Stimulated activated CD8-positive, alpha-beta memory T cell treated with anti-CD3 and anti-CD28 coated beads, Interleukin-15, amount 100 ng/mL, for 24 hours (primary cell): ENCODE measurements at places on chromosomes 6 and 20.

GRCh38 chr6:146957181-146958093 lies 246.8 kb upstream of the STXBP5 start:
- no peak for DNase-seq

DNA sequence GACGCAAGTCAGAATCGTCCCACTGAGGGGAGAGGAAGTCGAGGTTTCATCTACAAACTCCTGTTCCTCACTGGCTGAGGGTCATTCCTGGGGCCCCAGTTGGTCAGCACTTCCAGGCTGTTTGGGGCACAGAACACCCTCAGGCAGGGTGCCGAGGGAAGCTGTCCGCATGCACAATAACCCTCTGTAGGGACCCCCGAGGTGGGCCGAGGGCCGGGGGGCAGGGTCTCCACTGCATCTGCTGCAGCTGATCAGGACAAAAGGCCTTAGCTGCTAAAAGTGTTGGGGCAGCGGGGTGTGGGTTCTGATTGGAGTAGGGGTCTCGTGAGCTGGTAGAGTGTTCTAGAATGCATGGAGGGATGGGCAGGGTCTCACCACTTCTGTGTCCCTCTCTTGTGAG lies 125.1 kb downstream of the TOX2 start:
- no peak for DNase-seq

GRCh38 chr6:123925350-123925749 lies 121.7 kb downstream of the NKAIN2 start:
- no peak for DNase-seq

- no peak for DNase-seq
Measured at GRCh38 chr20:34720266-34720665, 16.1 kb downstream of the TP53INP2 start.

GRCh38 chr20:50712771-50713656 lies 18.4 kb upstream of the PARD6B start:
- no peak for DNase-seq

DNA sequence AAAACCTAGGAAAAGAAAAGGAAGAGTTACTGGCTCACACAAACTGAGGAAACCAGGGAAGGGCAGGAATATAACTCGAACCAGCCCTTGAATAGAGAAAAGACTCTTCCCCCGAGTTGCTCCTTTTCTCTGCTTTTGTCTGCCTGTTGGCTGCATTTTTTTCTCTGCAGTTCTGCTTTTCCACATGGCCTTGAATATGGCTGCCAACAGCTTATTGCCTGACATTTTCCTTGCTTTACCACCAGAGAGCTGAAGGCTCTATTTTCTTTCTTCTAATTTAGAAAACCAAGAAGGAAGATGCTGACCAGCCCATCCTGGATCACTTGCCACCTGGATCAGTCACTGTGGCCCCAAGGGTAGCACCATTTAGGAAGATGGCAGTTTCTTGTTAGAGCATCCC lies 164.8 kb upstream of the MAN1A1 start:
- no peak for DNase-seq

DNA sequence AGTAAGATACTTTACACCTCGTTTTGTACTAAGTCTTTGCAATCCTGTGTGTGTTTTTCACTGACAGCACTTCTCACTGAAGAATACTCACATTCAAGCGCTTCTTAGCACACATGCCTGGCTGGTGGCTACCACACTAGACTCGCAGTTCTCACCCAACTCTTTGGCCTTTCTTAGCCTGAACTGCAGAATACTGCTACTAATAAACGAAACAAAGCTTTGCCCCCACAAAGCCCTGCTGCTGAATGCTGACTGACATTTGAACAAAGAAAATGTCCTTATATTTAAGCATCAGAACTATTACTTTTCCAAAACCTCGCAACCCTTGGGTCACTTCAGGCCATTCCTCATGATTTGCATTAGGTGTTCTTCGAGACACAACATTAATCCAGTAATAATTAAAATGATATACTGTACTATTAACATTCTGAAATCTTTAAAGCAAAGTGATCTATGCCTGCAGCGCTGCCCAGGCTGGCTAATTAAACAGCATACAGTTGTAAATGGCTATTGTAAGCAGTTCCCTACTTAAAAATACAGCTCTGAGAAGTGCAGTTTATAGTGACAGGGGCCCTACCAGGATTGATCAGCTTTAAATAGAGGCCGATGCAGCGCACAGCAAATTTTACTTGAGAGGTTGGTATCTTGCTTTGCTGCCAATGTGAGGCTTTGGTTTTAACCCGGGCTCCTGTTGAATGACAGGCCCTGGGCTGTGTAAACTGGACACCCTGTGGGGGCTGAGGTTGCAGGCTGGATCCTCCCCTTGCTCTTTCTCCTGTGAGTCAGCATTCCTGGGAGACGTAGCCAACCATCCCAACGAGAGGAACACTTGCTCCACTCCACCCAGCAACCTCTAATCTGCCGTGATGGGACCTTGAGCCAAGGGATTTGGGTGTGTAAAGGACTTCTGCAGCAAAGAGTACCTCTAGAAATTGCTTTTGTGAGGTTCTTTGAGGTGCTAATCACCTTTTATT lies 899.0 kb downstream of the TFAP2A start:
- DNase-seq: no peak

DNA sequence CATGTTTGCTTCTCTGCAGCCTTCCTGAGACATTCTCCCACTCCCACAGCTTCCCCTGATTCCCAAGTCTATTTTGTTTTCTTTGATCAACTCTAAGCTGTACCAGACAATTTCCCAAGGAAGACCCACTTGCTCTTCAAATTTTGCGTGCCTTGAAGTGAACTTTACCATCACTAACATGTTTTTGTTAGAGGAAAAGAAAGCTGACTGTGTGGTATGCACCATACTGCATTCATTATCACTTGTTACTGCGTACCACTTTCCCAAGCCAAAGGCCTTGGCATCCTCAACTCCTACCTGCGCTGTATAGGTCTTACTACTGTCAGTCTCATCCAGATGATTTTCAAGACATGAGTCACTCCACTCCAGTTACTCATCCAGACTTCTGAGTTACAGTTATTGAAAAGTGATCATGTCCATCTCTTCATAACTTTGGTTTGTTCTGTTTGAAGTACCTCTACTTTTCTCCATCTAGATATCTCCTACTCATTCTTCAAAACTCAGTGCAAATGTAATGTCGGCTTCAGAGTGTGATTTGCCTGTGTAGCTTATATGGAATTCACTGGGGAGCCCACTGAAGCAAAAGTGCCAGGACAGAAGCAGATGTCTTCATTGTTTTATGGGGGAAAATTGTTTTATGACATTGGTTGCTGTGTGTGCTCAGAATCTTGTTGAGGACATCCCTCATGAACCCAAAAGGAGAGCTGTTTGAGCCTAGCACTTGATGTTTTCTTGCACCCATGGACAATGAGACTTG lies 5.2 kb downstream of the RPS12 start:
- DNase-seq: no peak

DNA sequence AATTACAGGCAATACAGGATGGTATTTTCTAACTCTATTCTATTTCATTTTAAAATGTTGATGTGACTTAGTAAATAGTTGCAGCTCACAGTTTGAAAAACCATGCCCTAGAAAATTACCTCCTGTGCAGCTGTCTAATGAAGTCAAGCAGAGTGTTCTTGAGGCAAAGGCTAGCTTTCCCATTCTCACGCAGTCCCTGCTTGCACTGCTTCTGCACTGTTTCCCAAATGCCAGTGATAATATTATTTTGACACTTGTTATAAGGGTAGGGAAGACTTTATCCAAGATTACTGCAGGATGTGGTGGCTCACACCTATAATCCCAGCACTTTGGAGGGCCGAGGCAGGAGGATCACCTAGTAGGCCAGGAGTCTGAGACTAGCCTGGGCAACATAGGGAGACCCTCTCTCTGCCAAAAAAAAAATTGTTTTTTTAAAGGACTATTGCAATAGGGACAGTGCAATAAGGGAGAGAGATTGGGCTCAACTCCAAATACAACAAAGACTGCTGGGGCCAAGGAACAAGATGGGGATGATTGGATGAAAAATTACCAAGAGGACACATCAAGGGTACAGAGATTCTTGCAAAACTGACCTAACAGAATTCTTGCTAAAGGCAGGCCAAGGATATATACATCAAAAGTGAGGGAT lies 196.1 kb downstream of the LY86 start:
- no peak for DNase-seq

GRCh38 chr20:46027245-46027853 lies 1.7 kb upstream of the SLC12A5 start:
- no peak for DNase-seq

DNA sequence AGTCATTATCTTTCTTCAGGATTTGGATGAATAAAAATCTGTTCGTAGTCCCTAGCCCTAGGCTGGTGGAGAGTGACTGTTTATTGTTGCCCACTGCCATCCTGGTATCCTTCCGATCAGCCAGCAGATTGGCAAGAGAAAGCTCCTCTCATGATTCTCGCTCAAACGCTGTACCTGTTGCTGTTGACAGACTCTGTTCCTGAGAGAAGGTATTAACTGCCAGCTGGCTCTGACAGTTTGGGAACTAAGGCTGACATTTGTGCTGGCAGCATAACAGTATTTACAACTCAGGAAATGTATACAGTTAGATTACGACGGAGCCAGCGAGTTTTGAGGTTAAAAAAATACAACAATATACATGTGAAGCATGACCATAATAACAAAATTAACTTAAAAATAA lies 674.5 kb downstream of the PRKN start:
- no peak for DNase-seq

- DNase-seq: no peak
Measured at GRCh38 chr6:26198722-26199056, 111.5 kb downstream of the HFE start.

DNA sequence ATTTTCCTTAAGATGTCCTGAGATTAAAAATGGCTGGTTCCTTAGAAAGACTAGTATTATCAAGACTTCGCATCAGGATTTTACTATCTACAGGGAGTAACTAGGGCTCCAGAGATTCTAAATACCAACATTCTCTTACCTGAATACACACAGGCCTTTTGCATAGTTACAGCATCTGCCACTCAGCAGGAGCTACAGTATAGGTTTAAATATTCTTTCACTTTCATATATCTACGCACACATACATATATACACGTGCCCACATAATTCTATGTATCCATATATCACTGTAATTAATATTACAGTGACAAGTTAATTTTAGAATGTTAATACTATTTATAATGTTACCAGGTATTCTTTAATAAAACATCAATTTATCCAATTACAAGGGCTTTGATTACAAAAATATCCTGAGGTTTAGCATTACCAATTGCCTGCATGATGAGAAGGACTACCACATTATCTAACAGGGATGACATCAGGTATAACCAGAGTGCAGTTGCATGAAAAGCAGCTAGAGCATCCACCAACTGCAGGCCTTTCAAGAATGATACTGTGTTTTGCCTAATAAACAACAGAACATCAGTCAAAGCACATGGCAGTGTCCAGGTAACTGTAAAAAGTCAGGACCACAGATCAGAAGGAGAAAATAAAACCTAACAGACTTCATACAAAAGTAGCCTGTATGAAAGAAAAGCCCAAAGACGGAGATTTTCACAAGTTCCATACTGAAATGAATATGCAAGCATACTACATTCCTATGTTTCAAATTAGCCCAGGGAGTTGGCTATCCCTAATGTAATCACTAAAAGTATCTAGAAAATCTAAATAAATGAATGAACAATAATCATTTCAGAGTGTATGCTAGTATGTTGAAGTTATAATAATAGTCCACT lies 268.7 kb downstream of the PTPRK start:
- DNase-seq: no peak

- no peak for DNase-seq
Measured at GRCh38 chr20:34583544-34583943, 25.0 kb downstream of the MAP1LC3A start.

- no peak for DNase-seq
Measured at GRCh38 chr6:29679962-29680361, 990 bp downstream of the ZFP57 start.

DNA sequence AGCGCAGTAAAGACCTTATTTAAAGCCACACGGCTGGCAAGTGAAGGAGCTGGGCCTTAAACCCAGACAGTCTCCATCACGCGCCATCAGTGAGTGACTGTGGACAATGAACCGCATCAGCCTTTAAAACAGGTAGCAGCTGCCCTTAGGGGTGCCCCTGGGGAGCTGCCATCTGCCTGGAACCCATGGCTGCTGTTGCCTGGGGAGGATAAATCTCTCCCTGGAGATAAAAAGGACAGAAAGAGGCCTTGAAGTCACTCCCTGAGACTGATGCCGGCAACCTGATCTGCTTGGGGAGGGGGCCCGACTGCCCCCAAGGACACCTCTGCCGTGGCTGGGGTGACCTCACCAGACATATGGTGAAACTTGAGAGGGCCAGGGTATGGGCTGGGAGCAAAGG lies 73.5 kb downstream of the PREX1 start:
- no peak for DNase-seq

GRCh38 chr20:62010551-62011402 lies 54.9 kb downstream of the TAF4 start:
- DNase-seq: peak; percentile 20

- DNase-seq: no peak
Measured at GRCh38 chr20:17298751-17299150, 71.9 kb downstream of the PCSK2 start.

- no peak for DNase-seq
Measured at GRCh38 chr6:24919056-24919892, 16.5 kb downstream of the RIPOR2 start.

DNA sequence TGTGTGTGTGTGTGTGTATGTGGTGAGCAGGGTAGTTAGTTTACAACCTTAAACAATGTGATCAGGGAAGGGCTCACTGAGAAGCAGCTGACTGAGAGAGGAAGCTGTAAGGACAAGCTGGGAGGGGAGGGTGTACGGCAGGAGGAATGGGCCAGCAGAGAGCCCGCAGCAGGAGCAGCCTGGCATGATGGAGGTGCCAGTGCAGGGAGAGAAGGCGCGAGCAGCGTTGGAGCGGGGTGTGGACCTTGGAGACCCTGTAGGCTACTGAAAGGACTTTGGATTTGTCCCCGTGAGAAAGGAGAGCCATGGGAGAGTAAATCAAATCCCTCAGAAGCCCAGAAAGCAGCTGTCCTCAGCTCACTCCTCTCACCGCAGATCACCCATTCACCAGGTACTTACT lies 18.5 kb downstream of the FAM209B start:
- no peak for DNase-seq

DNA sequence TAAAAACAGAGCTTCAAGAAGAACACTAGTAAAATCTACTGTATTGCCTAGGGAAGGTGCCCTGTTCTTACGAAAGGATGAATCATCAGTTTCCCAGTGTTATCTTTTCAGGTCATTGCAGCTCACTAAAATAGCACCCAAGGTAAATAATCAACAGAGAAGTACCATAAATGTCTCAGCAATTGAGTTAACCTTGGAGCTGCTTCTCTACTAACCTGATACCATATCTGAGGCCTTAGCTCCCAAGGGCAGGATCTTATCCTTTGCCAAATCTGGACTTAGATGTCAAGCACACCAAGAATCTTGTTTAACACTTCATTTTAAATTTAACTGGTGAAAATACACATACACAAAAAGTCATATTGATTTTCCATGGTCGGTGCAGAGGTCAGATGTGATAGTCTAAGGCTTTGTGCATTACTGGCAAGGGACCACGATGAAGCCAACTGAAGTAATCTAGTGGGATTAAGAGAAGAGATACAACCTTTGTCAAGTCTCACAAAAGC lies 81.5 kb downstream of the EDN1 start:
- no peak for DNase-seq

DNA sequence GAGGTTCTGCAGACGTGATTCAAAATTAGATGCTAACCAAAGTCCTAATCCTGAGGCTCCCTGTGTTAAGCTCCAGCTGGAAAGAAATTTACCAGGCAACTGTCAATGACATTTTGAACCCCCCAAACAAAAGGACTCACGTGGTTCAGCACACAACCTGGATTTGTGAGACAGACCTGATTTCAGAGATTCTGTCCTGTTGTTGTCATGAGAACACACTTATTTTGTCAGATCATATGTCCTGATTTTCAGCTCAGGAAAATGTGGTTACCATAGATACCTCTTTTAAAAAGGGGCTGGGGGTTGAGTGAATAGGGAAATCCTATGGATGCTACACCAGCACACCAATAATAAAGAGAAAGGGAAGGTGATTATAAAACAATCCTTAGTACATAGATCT lies 61.6 kb downstream of the MTFR2 start:
- no peak for DNase-seq
